ENCODE measurements at places on chromosomes 7 and 10.

- DNase-seq = no peak
Observed at GRCh38 chr7:55181762-55182161, 162.9 kb downstream of the EGFR start.

- peak; percentile 43 for DNase-seq
Observed at GRCh38 chr10:62961951-62962523, 145.9 kb upstream of the EGR2 start.

GRCh38 chr7:8511855-8512254 lies 78.4 kb downstream of the NXPH1 start:
- DNase-seq = no peak

DNA sequence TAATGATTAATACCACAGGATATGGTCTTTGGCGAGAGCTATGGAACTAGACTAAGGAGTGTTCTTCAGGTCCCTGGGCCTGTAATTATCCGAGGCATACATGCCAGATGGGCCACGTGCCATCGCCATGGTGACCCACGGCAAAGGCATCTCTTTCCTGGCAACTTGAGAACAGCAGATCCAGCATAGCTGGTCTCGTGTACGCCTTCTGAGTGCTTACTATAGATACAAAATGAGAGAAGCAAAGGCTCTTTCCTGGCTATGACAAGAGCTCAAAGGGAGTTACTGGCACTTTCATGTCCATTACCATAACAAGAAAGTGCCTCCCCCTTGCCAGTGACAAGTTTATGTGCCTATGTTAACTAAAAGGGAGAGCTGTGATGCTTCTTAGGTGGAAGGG lies 26.0 kb upstream of the GLI3 start:
- no peak for DNase-seq

DNA sequence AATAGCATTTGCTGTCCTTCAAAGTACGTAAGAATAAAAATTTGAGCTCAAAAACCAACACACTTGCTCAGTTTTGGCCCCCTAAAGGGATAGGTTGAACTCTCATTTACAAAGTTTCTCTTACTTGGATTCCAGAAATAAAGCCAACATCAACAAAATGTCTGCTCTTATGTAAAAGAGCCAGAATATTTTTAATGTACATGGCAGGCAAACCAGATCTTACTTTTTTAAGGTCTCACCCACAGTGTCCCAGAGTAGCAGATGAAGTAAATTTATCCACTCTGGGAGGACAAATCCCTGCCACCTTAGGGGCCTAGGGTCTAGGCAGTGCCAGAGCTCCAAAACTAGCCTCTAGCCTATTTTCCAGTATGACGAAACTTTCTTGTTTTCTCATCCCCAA lies 159.6 kb downstream of the SKAP2 start:
- no peak for DNase-seq
